ENCODE measurements at places on chromosomes 11 and 22.

DNA sequence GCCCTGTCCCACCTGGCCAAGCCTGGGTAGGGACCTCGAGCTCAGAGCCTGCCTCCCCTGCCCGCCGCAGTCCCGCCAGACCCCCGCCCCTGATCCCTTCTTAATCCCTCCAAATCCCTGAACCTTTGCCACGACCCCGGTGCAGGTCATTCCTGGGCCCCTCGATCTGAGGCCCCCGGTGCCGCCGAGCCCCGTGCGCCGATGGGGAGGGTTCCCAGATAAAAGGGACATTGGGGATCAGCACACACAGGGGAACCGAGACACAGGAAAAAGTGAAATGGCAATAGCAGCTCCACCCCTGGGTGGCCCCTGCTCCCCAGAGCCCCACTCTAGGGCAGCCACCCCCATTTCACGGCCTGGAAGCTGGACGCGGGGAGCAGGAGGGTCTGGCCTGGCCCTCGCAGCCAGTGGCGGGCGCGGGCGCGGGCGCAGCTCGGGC lies 1.3 kb upstream of the WNT7B start:
- DNase-seq: no peak

DNA sequence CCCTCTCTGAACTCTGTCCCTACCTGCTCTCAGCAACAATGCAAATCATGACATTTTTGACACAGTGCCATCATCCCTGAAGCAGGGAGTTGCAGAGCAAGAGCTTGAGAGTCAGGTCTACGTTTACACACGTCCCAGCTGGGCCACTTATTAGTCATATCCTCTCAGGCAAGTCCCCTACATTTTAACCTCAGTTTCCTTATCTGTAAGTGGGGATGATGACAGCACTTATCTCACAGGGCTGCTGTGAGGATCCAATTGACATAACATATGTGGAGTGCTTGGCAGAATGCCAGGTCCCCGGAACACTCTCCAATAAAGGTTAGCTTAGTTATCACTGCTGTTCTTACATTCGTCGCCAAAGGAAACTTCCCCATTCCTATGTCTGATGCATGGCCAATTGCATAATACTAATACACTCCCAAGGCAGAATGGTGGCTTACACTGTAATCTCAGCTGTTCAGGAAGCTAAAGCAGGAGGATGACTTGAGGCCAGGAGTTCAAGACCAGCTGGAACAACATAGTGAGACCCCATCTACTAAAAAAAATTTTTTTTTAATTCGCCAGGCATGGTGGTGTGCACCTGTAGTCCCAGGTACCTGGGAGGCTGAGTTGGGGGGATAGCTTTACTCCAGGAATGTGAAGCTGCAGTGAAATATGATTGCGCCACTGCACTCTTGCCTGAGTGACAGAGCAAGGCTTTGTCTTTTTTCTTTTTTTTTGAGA lies 16.6 kb downstream of the ASCC2 start:
- no peak for DNase-seq

DNA sequence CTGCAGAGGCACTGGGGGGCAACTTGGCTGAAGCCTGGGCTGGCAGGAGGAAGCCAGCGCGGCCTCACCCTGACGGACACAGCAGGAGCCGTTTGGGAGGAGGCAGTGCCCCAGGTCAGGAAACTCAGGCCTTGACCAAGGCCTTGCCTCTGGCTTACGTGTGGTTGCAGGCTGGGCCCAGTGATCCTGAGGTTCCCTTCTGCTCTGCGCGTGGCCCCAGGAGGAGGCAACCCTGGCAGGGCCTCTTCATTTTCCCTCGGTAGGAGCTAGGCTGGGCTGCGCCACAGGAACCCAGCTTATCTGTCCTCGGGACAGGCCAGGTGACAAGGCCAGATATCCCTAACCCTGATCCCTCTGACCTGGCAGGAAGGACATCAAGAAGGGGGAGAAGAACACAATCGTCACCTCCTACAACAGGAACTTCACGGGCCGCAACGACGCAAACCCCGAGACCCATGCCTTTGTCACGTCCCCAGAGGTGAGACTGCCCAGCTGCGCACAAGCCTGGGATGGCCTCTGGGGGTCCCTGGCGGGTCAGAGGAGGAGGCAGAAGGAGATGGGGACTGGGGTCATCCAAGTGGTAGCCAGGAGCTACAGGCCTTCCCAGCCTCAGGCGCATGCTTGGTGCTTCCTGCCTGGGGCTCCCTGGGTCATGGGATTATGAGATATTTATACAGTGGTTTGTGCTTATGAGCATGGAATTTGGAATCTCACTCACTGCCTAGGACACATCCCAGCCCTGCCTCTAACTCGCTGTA lies 20.6 kb downstream of the POLR3H start:
- no peak for DNase-seq

DNA sequence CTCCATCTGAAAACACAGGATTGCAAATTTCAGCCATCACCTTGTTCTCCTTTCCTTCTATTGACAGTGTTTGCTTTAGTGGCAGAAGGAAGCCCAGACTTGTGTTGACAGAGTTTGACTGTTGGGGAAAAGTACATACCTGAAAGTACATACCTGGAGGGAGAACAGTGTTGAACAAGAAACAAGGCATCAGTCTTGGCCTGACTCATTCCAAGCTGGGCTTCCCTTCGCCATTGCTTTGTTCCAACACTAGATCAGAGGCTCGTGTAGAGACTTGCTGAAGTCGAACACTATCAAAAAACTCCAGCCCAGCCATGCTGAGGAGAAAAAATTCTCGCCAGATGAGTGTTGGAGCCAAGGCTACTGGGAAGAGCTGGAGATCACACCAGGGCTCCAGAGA lies 133.4 kb downstream of the BBOX1 start:
- DNase-seq: no peak

GRCh38 chr22:19728271-19728670 lies 4.9 kb downstream of the GP1BB start:
- DNase-seq: no peak

DNA sequence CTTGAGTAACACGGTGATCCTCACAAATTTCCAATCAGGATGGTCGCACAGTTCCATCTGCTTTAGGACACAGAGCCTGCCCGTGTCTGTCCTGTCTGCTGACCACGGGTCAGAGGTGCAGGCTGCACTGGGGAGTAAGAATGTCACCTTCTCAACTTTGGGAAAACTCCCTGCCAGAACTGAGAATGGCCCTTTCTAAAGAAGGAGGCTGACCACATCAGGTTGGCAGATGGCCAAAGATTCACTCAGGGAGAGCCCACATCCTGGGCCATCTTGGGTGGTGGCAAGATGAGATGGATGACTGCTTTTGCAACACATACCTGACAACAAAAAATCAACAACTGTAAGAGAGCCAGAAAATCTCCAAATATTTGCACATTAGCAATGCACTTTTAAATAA lies 101.9 kb downstream of the IGLL1 start:
- DNase-seq: no peak

DNA sequence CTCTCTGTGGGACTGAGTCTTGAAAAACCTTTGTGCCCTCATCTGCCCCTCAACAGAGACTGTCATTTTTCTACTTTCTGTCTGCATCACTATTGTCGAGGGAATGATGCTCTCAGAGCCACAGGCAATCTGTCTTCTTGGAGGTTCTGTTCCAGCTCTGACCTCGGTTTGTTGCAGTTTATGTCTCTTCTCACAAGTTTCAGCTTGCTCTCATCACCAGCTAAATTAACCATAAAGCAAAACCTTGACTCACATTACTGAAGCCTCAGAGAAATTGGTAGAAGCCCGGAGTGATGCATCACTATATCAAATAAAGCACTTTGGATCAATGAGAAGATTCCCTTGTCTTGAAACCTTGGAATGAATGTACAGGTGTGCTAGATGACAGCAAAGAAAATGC lies 60.6 kb upstream of the BLID start:
- no peak for DNase-seq

DNA sequence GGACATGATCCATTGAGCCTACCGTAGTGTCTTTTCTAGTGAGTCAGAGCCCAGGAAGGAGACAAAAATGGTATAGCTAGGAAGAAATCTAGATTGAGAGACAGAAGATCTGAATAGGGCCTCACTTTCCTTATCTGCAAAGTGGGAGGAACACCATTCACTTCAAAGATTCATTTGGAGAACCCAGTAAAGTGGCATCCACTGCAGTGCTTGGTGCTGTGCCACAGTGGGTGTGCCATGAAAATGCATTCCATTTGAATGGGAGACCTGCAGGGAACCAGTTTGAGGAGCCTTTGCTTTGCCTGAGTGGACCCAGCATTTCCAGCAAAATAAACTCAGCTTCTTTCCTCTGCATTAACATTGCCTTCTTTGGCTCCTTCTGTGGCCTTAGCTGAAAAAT lies 470.5 kb upstream of the CADM1 start:
- DNase-seq: no peak

GRCh38 chr11:128207861-128208321 lies 379.5 kb downstream of the ETS1 start:
- DNase-seq: no peak

DNA sequence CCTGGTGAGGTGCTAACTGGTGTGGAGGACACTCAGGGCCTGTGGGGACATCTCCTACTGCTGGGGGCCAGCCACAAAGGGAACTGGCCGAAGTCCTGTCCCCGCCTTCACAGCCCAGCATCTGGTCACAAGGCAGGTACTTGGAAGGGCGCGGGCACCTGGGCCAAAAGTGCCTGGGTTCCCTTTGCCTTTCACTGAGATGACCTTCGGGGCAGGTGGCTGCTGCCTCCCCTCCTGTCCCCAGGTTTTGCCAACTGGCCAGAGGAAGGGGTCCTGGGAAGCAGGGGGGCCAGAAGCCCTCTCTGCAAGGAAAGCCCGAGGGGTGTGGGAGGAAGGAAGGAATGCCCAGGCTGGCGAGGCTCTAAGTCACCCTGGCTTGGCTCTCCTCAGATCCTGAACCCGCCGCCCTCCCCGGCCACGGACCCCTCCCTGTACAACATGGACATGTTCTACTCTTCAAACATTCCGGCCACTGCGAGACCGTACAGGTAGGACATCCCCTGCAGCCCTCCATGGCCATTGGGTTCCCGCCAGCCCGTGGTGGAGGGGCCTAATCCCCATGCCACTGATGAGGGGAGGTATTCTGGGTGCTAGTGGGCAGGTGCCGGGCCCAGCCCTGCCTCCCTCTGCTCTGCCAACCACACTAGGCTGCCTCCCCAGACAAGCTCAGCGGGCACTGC lies 14.4 kb upstream of the PPP6R3 start:
- DNase-seq: no peak

DNA sequence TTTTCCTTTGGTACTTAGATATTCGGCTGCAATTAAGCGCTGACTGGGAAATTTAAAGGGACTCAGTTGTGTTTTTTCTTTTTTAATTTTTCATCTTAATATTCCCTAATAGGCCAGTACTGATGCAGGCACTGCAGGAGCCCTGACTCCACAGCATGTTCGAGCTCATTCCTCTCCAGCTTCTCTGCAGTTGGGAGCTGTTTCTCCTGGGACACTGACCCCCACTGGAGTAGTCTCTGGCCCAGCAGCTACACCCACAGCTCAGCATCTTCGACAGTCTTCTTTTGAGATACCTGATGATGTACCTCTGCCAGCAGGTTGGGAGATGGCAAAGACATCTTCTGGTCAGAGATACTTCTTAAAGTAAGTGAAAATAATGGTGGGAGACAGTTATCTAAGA lies 3.8 kb downstream of the YAP1 start:
- no peak for DNase-seq

- no peak for DNase-seq
Observed at GRCh38 chr11:39741066-39741465, 1718.4 kb downstream of the LRRC4C start.

DNA sequence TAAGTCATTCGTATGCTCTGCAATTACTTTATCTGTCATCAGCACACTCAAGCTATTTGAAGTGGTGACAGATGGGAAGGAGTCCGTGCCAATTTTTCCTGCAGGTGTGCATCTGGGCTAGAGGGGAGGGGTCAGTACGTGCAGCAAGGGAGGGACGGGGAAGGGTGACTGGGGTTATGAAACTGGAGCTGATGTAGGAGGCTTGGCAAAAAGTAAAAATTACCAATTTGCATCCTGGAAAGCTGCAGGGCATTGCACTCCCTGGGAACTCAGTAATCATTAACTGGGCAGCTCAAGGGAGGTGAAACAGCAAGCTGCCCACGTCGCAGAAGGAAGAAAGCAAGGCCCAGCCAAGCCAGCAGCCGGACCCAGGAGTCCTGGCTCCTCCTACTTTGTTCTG lies 87.1 kb upstream of the TMEM45B start:
- DNase-seq: peak; percentile 49

DNA sequence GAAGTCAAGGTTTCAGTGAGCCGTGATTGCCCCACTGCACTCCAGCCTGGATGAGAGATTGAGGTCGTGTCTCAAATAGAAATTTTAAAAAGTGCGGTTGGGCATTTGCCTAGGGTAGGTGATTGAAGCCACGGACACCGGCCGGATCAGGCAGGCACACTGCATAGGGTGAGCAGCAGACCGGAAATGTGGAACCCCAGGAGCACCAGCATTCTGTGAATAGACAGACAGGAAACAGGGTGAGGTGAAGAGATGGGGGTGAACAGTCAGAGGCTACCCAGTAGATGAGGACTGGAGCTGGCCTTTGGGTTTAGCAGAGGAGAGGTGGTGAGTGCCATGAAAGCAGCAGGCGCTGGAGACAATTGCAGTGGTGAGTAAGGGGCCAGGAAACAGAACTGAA lies 43.5 kb downstream of the PPFIA1 start:
- DNase-seq: no peak

DNA sequence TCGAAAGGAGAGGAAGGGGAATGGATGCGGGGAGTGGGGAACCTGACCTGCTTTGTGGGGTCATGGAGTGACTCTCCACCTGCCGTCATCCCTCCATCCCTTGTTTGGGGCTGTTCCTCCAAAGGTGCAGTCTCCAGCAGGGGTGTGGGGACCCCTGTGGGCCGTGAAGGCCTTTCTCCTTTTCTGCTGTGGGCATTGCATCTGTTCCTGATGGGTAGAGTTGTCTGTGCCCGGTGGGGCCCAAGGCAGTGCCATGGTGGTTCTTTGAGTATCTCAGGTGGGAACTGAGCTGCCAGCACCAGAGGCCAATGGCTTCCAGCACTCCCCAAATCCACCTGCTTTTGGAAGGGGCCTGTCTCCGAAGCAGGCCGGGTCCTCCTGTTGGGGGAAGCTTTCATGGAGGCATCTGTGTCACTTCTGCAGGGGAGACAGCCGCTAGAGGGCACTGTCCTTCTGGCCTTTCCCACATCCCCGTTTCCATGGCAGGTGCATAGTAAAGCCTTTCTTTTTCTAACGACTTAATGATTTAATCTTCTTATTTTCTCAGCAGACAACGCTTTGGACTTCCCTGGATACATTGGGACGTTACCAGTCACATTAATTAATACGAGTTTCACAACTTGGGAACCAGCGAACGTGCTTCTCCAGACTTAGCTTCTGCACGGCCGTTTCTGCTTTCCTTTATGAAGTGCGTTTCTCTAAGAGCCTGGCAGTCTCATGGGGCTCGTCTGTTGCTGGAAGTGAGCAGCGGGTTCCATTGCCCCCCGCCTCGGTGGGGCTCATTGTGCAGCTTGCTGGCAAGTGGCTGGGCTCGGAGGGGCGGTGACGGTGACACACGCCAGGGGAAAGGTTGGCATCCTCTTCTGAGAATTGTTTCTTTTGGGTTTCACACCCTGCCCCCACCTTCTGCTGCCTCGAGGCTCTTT lies 57.1 kb downstream of the PARVB start:
- peak; percentile 84 for DNase-seq

GRCh38 chr11:122690384-122690783 lies 34.9 kb downstream of the UBASH3B start:
- no peak for DNase-seq

GRCh38 chr11:109728056-109728455 lies 306.1 kb downstream of the C11orf87 start:
- DNase-seq: no peak

Data from COR-L47 (cell line).